CD8-positive, alpha-beta T cell (primary cell): ENCODE measurements at places on chromosomes 4 and X.

- no peak for DNase-seq
These were observed 37.0 kb downstream of the HPGDS start for GRCh38 chr4:94305466-94306225.

- DNase-seq = no peak
These were observed 106.9 kb downstream of the C4orf51 start for GRCh38 chr4:145786830-145787229.

- DNase-seq = no peak
These were observed 27.4 kb downstream of the TAF7L start for GRCh38 chrX:101263766-101264165.

- DNase-seq = no peak
These were observed 42.9 kb downstream of the ACSL1 start for GRCh38 chr4:184782731-184783373.

DNA sequence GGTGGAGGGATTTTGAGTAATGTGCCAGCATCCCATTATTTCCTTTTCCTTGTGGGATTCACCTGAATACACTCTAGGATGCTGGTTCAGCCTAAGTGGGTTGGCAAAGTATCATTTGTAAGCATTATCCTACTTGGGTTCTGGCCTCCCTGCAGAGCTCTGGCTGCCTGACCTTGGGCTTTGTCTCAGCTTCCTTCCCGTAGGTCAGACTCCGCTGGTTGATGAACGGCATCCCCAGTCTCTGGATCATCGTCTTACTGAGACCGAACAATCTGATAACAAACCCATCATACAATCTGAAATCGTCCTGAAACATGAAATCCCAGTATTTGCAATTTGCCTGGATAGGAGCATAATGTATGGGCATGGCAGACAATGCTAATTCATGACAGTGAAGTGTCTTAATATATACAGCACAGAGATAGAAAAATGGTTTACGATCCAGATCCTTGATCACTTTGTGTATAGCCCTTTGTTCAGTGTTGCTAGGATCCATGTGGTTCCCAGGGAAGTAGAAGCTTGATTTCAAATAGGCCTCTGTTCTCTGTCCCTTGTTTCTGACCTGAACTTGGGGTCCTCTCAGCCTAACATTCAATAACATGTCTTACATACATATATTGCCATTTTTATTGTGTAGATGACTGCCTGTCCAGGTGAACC lies 5.5 kb downstream of the MID2 start:
- DNase-seq = no peak

DNA sequence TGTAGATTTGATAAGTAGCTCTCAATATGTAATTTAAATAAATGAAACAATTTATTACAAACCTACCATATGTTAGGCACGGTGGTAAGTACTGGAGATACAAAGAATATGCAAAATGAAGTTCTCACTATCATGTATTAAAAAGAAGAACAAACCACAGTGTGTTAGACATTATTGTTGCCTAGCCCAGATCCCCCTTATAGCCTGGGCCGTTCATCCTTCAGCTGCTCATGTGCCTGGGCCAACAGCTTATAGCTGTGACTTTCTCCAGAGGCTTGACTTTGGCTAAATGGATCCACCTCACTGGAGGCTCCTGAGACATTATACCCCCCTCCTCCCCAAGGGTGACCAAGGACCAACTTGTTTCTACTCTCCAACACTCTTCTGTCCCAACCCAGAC lies 29.8 kb upstream of the CCNG2 start:
- DNase-seq = no peak

GRCh38 chrX:103413705-103414387 lies 37.5 kb downstream of the BEX3 start:
- DNase-seq = no peak

- no peak for DNase-seq
These were observed 103.9 kb downstream of the MAML3 start for GRCh38 chr4:140049849-140050637.

GRCh38 chr4:16760617-16761363 lies 137.7 kb downstream of the LDB2 start:
- no peak for DNase-seq

DNA sequence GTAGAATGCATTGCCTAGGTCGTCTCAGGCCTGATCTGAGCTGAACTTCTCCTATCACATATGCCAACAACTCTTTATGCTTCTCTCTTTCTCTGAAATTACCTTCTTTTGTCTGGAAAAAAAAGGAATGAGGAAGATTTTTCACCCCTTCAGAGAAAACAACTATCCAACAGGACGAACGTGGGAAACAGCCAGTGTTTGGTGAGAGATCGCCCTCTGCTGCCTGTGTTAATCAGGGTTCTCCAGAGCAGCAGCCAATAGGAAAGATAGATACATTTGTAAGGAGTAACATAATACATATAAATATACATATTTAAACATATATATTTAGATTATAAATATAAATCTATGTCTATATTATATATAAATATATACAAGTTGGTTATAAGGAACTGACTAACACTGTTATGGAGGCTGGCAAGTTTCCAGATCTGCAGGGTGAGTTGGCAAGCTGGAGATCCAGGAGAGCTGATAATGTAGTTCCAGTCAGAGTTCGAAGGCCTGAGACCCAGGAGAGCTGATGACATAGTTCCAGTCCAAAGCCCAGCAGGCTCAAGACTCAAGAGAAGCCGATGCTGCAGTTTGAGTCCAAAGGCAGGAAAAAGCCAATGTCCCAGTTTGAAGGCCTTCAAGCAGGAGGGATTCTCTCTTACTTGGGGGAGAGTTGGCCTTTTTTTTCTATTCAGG lies 13.3 kb downstream of the CETN2 start:
- no peak for DNase-seq

DNA sequence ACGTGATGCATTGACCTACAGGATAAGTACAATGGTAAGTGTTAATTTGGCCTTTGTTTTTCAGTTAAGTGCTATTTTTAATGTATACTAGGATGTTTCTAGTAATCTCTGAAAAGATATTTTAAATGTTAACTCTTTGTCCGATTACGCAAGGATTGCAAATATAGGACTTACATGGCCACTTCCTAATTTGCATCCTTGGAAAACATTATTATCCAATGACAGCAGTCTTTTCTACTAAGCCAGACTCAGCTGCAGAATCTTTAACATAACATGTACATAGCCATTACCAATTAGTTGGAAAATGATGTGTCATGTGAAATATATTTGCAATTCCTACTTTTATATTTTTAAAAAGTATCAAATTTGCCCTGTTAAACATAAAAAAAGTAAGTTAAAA lies 124.7 kb downstream of the MID1 start:
- DNase-seq = no peak

DNA sequence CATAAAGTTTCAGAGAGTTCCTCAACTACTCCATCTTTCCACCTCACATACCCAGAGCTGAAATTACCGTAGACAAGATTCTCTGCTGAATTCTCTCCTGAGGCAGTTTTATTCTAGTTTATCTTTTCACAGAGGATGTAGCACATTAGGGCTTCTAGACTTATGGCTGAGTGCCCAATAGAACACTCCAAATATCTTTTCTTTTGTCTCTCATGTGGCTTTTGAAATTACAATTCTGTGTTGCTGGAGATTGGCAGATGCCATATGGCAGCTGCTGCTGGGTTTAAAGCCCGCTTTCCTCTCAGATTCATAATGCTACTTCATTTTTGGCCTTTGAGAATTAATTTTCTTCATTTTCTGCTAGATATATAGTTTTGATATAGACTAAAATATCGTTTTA lies 107.6 kb upstream of the BANK1 start:
- DNase-seq = no peak

GRCh38 chr4:40552536-40552935 lies 77.1 kb downstream of the RBM47 start:
- no peak for DNase-seq

- no peak for DNase-seq
These were observed 84.1 kb downstream of the BMPR1B start for GRCh38 chr4:94841864-94842221.

- no peak for DNase-seq
These were observed 28.5 kb downstream of the TBCK start for GRCh38 chr4:106287353-106287969.

DNA sequence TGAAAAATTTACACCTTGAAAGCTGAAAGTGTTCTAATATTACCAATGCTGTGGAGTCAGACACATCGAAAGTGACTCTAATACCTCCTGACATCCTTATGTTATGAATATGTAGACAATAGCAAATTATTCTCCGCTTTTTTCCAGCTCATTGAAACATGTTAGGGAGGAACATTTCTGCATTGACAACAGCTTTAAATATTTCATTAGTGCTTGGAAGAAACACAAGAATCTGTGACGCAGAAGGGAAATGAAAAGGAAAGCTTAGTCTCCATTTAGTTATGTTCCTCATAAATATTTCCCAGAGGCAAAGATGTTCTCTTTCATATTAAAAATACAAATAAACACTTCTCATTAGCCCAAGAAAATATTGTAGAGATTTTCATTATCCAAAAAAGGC lies 55.8 kb upstream of the CD99 start:
- DNase-seq = no peak

DNA sequence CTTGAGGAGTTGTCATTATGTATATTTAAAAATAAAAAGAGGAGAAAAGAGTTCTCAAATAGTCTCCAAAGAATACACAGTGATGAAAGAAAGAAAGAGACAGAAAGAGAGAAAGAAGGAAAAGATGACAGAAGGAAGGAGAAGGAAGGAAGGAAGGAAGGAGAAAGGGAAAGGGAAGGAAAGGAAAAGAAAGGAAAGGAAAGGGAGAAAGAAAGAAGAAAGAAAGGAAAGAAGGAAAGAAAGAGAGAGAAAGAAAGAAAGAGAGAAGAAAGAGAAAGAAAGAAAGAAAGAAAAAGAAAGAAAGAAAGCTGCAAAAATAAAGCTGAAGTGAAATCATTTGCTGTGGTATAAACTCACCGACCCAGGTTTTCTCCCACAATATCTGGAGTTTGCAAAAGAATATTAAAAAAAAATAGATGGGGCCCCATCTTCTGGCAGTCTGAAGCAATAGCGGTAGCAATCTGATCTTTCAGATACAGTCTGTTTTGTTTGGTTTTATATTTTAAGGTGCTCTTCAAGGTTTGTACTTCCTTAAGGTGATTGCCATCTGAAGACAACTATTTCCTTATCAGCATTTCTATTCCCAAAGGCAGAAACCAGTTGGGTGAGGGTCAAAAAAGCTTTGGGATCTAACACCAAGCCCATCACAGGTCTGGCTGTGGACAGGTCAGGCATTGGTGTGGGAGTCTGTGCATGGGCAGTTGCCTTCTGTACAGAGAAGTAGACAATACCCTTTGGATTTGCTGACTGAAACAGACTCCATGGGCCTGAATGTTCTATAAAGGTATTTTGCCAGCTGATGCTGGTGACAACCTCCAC lies 160.4 kb downstream of the CPEB2 start:
- no peak for DNase-seq

- no peak for DNase-seq
These were observed 1314.0 kb downstream of the PCDH19 start for GRCh38 chrX:99095965-99096635.

DNA sequence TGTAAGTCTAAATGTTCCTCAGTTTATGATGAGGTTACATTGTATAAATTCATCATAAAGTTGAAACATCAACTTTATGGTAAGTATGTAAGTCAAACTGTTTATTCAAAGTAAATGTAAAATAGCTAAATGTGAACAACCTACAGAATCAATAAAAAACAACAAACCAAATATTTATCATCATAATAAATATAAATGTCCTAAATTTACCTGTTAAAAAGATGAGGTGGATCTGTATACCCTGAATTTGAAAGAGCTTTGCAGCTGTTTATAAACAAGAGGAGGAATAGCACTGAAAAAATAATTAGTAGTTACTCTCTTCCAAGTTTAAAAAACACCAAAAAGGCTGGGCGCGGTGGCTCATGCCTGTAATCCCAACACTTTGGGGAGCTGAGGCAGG lies 13.7 kb downstream of the ABHD18 start:
- DNase-seq = no peak

DNA sequence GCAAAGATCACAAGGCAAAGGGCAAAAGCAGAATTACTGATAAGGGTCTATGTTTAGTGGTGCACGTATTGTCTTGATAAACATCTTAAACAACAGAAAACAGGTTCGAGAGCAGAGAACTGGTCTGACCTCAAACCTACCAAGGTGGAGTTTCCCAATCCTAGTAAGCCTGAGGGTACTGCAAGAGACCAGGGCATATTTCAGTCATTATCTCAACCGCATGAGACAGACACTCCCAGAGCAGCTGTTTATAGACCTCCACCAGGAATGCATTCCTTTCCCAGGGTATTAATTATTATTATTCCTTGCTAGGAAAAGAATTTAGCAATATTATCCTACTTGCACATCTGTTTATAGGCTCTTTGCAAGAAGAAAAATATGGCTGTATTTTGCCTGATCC lies 51.5 kb downstream of the NPNT start:
- DNase-seq = no peak

- no peak for DNase-seq
These were observed 14.0 kb upstream of the HMGB3 start for GRCh38 chrX:150968862-150969720.

GRCh38 chr4:10753856-10754402 lies 69.4 kb upstream of the CLNK start:
- DNase-seq = no peak

DNA sequence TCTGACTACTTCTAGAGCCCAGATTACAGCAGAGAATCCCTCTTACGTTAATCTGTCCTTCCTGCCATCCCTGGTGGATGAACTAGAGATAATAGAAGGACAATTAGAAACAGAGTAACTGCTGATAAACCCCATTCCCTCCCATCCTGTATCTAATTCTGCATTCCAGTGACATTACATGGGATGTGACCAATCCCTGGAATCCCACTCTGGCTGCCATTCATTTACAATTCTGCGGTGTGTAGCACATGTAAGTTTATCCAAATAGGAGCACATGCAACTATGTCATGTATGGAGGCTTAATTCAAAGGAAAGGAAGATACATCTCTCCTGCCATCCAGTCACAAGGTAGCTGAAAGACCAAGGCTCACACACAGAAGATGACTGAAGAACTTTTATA lies 339.5 kb downstream of the GPAT3 start:
- DNase-seq = no peak
